ENCODE measurements at places on chromosomes 7 and 10.

GRCh38 chr10:124076148-124076733 is 17.2 kb downstream of the CHST15 start:
- no peak for DNase-seq

GRCh38 chr10:1858547-1858946 is 121.2 kb upstream of the ADARB2 start:
- no peak for DNase-seq

GRCh38 chr10:20512631-20513030 is 384.5 kb downstream of the NEBL start:
- no peak for DNase-seq

GRCh38 chr10:84499846-84500245 is 171.5 kb downstream of the CCSER2 start:
- DNase-seq = no peak

DNA sequence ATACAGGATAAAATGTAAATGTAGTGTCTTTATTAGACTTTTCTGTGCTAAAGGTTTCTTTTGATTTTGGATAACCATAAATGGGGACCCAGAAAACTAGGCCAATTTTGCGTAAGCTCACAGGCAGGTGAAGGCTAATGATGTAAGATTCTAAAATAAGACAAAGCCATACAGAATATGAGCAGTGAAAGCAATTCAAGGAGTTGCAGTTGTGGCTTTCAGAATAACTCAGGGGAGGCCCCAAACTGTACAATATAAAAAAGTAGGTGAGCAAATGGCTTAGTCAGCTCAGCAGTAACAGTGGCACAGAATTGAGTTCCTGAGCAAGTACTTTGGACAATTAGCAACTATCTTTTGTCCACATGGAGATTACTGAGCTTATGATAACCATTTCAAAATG is 81.7 kb upstream of the NRP1 start:
- no peak for DNase-seq

DNA sequence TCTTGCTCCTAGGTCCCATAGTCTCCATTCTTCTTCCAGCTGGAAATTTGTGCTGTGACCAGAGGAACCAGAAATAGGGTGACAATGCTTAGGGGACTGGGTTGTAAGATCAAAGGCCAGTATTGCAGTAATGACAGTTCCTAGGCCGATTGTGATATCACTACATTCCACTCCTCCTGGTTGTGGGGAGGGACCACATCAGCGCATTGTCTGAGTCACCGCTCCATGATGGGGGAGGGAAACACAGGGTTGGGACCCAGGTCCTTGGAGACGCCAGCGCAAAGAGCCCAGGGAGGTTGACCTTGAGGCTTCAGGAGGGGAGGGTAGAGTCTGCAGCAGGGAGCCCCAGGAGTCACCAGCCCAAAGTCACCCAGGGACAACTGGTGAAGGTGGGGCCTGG is 20.8 kb upstream of the GGCT start:
- no peak for DNase-seq

GRCh38 chr10:124731551-124731950 is 12.6 kb downstream of the FAM53B start:
- no peak for DNase-seq

DNA sequence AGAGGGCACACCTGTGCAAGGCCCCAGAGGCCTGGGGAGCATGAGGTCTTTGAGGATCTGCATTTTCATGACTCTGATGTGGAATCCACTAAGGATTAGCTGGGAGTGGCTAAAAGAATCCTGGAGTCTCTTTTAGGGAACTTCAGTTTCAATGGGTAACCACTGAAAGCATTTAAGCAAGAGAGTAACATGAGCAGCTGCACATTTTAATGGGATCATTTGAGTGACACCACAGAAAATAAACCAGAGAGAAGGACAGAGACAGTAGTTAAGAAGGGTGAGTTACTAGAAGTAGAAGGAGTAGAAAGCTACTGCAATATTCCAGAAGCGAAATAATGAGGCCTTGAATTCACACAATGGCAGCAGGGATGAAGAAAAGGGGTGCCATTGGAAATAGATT is 5.2 kb downstream of the GOT1 start:
- no peak for DNase-seq

DNA sequence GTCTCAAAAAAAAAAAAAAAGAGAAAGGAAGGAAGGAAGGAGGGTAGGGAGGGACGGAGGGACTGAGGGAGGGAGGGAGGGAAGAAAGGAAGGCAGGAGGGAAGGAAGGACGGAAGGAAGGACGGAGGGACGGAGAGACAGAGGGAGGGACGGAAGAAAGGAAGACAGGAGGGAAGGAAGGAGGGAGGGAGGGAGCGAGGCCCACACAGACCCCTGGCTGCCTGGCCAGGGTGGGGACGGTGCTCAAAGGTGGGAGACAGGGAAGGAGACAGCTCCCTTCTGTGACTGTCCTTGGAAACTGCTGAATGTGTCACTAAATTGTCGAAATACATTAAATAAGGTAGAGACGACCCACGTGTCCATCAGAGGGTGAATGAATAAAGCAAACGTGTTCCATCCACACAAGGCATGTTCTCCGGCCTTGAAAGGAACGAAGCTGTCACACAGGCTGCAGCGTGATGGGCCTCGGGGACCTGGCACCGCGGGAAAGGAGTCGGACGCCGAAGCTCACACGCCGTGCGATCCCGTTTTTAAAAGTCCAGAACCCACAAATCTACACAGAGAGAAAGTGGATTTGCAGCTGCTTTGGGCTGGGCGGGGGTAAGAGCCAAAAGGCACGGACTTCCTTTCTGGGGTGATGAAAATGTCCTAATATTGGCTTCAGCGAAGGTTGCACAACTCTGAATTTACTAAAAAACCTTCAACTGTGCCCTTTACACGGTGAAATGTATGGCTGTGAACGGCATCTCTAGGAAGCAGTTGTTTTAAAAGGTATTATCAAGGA is 23.3 kb downstream of the ADAP1 start:
- no peak for DNase-seq

GRCh38 chr7:98630149-98630548 is 13.1 kb downstream of the NPTX2 start:
- no peak for DNase-seq

DNA sequence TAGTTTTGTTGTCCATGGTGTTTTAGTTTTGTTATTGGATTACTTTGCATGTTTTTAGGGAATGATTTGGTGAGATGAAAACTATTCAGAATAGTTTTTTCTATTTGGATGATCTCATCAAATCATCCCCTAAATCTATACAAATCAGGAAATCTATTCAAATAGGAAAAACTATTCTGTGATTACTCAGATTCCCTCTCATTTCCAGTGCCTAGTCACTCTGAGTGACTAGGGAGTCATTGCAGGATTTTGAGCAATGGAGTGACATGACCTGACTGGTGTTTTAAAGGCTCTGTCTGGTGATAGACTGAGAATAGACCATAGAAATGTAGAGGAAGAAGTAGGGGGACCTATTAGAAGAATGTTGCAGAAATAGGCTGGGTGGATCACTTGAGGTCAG is 72.4 kb downstream of the TPST1 start:
- no peak for DNase-seq

GRCh38 chr10:24355056-24355688 is 146.2 kb downstream of the KIAA1217 start:
- no peak for DNase-seq

GRCh38 chr7:129559564-129559963 is 52.0 kb upstream of the NRF1 start:
- DNase-seq = no peak

DNA sequence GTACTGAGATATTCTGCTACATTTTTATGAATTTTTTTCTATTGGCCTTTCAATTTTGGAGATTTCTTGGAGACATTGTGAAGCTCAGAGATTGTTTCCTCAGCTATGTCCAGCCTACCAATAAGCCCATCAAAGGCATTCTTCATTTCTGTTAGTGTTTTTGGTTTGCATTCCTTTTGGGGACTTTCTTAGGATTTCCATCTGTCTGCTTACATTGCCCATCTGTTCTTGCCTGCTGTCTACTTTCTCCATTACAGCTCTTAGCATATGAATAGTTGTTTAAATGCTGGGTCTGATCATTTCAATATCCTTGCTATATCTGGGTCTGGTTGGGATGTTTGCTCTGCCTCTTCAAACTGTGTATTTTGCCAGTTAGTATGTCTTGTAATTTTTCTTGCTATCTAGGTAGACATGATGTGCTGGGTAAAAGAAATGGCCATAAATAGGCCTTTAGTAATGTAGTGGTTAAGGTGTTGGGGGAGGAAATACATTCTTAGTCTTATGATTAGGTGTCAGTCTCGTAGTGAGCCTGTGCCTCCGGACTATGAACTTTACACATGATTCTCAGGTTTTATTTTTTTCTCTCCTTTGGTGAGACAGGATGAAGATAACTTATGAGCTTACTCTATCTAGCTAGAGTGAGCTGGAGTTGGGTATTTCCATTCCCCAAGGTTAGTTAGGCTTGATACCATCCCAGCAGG is 32.6 kb upstream of the NME8 start:
- no peak for DNase-seq

GRCh38 chr10:63684257-63684936 is 163.2 kb downstream of the REEP3 start:
- no peak for DNase-seq

DNA sequence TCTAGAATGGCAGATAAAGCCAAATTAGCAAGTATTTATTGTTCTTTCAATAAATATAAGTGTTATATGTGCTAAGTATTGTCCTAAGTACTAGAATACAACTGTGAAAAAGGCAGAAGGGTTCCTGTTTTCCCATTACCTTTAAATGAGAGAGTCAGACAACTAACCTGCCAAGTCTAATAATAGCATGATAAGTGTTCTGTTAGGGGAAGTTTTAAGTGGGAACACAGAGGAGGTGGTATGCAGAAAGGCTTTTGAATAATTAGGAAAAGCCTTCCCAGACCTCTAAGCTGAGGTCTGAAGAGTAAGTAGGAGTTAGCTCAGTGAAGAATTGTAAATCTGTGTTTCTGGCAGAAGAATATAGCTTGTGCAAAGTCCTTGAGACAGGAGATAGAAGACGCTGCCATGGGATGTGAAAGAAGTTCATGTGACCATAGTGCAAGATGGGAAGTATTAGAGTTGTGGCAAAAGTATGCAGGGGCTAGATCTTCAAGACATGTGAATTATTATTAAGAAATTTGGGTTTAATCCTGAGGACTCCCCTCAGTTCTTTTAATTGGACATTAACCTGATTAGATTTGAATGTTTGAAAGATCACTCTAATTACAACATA is 12.5 kb downstream of the SHOC2 start:
- no peak for DNase-seq

GRCh38 chr7:150997817-150998216 is 7.0 kb downstream of the NOS3 start:
- DNase-seq = no peak

- no peak for DNase-seq
Measured at GRCh38 chr7:13882051-13882450, 107.4 kb downstream of the ETV1 start.

DNA sequence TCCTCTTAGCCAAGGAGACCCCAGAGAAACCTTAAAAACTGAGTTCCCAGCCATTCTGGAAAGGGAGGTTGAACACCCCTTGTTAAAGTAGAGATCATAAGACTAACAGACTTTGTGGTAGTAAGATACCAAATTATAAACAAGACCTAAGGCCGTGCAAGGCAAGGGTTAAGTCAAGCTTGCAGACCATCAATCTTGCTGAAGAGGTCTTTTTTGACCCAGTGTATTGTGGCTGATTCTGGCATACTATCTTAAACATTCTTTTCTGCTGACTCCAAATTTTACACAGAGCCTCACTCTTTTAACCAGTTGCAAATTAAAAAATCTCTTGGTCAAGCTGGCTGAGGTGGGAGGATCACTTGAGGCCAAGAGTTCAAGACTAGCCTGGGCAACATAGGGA is 1.2 kb upstream of the TBRG4 start:
- DNase-seq = peak; percentile 29

DNA sequence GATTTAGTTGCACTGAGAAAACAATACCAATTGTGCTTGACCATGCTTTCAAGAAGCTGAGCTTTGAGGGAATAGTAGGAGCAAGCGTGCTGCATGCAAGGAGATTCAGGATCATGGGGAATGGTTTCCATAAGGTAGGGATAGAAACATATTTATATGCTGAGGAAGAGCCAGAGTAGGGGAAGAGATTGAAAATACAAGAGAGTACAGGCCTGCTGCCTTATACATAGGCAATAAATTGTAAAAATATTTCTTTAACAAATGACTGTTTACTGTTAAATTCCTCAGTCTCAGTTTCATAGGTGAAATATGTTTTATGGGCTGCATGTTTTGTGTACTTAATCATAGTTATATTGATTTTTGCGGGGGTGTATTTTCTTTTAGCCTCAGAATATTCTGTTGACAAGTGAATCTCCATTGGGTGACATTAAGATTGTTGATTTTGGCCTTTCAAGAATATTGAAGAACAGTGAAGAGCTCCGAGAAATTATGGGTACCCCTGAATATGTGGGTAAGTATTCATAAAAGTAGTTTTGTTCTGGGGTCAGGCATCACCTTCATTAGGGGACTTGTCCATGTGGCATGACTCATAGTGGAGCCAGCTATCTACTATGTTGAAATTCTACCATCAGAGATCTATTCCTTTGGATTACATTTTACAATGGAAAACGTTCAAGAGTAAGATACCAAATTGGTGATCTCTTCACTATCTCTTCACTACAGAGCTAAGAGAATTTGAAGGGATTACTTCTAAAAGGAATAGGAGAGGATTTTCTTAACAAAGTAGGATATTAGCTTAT is 36.5 kb downstream of the STK17A start:
- no peak for DNase-seq

- DNase-seq = no peak
Measured at GRCh38 chr7:110507832-110508231, 583.1 kb upstream of the LRRN3 start.

DNA sequence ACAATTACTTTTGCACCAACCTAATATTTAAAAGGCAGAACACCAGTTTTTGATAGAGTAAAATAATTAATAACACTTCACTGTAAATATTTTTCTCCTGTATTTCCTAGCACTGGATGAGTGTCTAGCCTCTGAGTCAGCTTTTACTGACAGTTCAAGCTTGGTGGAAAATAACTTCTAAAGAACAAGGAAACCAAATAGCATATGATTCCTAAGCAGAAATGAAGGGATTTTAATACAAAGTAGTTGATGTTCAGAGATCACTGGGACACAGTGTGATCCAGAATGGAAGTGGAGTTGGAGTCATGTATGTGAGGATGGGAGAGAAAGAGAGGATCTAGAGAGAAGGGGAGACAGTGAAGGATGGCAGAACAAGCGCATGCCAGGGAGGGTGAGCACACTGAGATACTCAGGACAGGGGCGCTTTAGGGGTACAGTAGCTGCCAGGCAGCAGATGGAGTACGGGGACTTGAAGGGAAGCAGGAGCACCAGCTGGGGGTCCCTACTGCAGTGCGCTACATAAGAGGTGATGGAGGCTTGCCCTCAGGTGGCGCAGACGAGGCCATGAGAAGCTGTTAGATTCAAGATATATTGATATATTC is 117.9 kb upstream of the KLF6 start:
- peak; percentile 66 for DNase-seq

Data from AG10803 (cell line).